Chondrocyte (in vitro differentiated cells): ENCODE measurements at places on chromosomes 13 and 19. TPM values are rescaled to one million over a fixed set of nuclear protein-coding genes. Genes with fewer than 3 reads are reported as not detected.

Gene CEACAM16
- total RNA-seq = not detected in 3 replicates

Gene KLK14
- total RNA-seq = not detected in 3 replicates

Gene NCAN
- not detected in 3 replicates for total RNA-seq

GRCh38 chr19:6220385-6221191 lies 59.2 kb downstream of the MLLT1 start:
- H3K36me3 ChIP-seq = peaks cover 1% of the 10 kb centered on the region
- H3K27me3 ChIP-seq = no peaks in the 10 kb centered on the region
- DNase-seq = peak; percentile 92
- H3K4me3 ChIP-seq = no peak overlapping the region
- peaks cover 7% of the 10 kb centered on the region for H3K4me1 ChIP-seq

GRCh38 chr13:91647361-91647990 lies 249.1 kb downstream of the GPC5 start:
- DNase-seq = no peak
- peaks cover 9% of the 10 kb centered on the region for H3K4me1 ChIP-seq
- H3K27me3 ChIP-seq = no peaks in the 10 kb centered on the region

- no peaks in the 10 kb centered on the region for H3K27me3 ChIP-seq
- no peak for DNase-seq
- no peaks in the 10 kb centered on the region for H3K36me3 ChIP-seq
- no peaks in the 10 kb centered on the region for H3K4me1 ChIP-seq
These were observed 13.6 kb upstream of the ZNF611 start for GRCh38 chr19:52748336-52748950.

DNA sequence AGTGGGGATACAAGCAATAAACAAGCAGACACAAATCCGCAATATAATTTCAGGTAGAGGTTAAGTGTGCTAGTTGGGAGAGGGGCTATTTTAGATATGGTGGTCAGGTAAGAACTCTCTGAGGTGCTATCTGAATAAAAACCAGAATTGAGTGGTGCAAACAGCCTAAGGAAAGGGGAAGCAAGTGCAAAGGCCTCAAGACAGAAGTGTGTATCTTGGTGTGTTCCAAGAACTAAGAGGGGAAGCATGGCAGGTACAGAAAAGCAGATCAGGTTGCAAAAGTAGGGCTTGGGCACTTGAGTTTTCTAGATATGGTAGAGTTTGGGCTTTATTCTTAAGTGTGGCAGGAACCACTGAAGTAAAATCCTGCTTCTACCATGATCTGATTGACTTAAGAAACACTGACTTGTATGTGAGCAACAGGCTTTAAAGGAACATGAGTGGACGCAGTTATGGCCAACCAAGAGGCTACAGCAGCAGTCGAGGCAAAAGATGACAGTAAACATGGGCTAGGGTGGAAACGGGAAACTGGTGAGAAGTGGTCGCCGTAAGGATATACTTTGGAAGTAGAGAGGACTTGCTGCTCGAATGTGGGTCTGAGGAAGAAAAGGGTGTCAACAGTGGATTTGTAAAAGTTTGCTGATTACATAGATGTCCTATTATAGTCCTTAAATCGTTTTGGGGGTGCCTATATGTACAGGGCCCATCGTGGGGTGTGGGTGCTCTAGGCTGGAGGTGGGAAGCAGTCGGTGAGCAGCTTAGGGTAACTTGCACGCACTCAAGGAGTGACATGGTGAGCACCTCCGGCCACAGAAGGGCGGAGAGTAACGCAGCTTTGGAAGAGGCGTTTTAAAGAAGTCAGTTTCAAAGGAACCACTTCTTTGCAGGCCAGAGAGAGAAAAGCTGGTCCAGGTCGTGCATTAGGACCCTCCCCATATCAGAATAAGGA lies 677 bp downstream of the TGDS start:
- peaks cover 34% of the 10 kb centered on the region for H3K4me1 ChIP-seq
- no peak for DNase-seq
- H3K36me3 ChIP-seq = peaks cover 4% of the 10 kb centered on the region
- peak overlapping the region; percentile 90 for H3K27ac ChIP-seq

- no peak overlapping the region for H3K4me3 ChIP-seq
- DNase-seq = no peak
- no peaks in the 10 kb centered on the region for H3K4me1 ChIP-seq
- no peaks in the 10 kb centered on the region for H3K36me3 ChIP-seq
- no peak overlapping the region for H3K27ac ChIP-seq
These were observed 321.9 kb upstream of the ZNF507 start for GRCh38 chr19:32023564-32023832.

DNA sequence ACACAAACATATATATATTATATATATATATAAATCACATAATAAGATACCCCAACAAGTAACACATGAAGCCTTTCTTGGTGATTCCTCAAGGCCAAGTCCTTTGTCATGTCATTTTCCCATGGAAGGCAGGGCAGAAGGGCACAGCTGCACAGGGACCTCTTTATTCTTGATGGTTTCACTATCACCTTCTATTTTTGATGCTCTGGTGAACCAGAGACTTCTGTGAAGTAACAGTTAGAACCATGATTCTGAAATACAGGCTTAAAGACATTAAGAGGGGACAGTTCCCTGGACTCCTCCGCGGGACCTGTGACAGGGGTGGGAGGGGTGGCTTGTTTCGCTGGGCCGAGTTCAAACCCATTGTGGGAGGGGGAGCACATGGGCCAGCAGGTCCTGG lies 104.0 kb downstream of the DGKH start:
- no peak for DNase-seq
- H3K4me1 ChIP-seq = peaks cover 16% of the 10 kb centered on the region
- H3K4me3 ChIP-seq = no peak overlapping the region
- H3K27me3 ChIP-seq = no peaks in the 10 kb centered on the region
- peaks cover 6% of the 10 kb centered on the region for H3K36me3 ChIP-seq

GRCh38 chr19:18007044-18007916 lies 690 bp upstream of the ARRDC2 start:
- peak overlapping the region; percentile 99 for H3K27ac ChIP-seq
- H3K27me3 ChIP-seq = no peaks in the 10 kb centered on the region
- peak overlapping the region; percentile 94 for H3K4me3 ChIP-seq
- H3K4me1 ChIP-seq = peaks cover 17% of the 10 kb centered on the region

DNA sequence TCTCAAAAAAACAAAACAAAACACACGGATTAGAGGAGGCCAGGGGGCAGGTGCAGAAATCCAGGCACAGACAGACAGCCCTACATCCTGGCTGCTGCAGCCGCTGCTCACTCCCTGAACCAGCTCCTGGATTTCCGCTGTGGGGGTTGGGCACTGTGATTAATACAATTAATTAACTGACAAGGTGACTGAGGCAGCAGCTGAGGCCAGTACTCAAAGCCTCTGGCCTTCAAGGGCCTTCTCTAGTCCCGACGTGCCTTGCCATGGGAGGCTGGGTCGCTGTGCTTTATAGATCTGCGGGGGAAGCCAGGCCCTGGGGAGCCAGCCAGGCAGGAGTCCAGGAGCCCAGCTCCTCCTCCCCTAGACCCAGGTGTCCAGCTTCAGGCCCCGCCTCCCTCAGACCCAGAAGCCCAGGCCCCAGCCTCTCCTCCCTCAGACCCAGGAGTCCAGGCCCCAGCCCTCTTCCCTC lies 4.6 kb downstream of the NECTIN2 start:
- no peak overlapping the region for H3K4me3 ChIP-seq
- no peak overlapping the region for H3K27ac ChIP-seq
- H3K27me3 ChIP-seq = no peaks in the 10 kb centered on the region
- peaks cover 39% of the 10 kb centered on the region for H3K4me1 ChIP-seq
- peaks cover 5% of the 10 kb centered on the region for H3K36me3 ChIP-seq

DNA sequence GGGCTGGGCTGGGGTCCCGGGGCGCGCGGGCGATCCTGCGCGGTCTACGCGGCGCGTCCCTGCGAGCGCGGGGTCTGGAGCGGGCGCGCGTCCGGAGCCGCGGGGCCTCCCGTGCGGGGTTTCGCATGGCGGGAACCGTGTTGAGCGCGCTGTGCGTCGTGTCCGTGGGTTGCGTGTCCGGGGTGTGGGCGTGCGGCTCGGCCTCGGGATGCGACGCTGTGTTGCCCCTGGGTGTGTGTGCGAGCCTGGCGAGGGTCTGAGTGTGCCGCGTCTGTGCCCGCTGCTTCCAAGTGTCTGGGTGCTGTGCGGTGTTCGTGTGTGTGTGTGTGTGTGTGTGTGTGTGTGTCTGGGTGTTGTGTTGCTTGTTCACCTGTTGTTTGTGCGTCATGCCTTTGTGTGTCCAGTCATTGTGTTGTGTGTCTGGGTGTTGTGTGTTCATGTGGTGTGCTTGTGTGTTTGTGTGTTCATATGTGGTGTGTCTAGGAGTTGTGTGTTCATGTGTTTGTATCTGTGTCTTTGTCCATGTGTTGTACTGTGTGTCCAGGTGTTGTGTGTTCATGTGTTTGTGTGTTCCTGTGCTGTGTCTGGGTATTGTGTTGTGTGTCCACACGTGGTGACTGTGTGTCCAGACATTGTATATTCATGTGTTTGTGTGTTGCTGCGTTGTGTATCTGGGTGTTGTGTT lies 552 bp downstream of the PLK5 start:
- peaks cover 24% of the 10 kb centered on the region for H3K27me3 ChIP-seq
- peaks cover 5% of the 10 kb centered on the region for H3K4me1 ChIP-seq
- DNase-seq = no peak
- no peak overlapping the region for H3K27ac ChIP-seq

- H3K36me3 ChIP-seq = peaks cover 4% of the 10 kb centered on the region
- H3K4me1 ChIP-seq = no peaks in the 10 kb centered on the region
- H3K27me3 ChIP-seq = no peaks in the 10 kb centered on the region
- H3K27ac ChIP-seq = no peak overlapping the region
- no peak overlapping the region for H3K4me3 ChIP-seq
- DNase-seq = no peak
These were observed 178.8 kb downstream of the VWA8 start for GRCh38 chr13:41782086-41782485.

GRCh38 chr13:33496336-33496735 lies 210.8 kb upstream of the STARD13 start:
- peaks cover 65% of the 10 kb centered on the region for H3K4me1 ChIP-seq
- DNase-seq = no peak
- no peak overlapping the region for H3K4me3 ChIP-seq
- H3K36me3 ChIP-seq = no peaks in the 10 kb centered on the region
- no peaks in the 10 kb centered on the region for H3K27me3 ChIP-seq
